CMK (cell line): ENCODE measurements at places on chromosomes 5 and 9.
A peak's percentile ranks its signal among the peaks of the same experiment; 100 is the strongest.

GRCh38 chr5:71893451-71893850 lies 174.4 kb downstream of the CARTPT start:
- DNase-seq = no peak

GRCh38 chr5:109994135-109994534 lies 304.4 kb downstream of the MAN2A1 start:
- DNase-seq = no peak

- DNase-seq = no peak
Observed at GRCh38 chr5:27336817-27337216, 298.4 kb upstream of the CDH9 start.

GRCh38 chr5:53331463-53331862 lies 149.0 kb upstream of the FST start:
- DNase-seq = no peak

- DNase-seq = no peak
Observed at GRCh38 chr5:18314192-18314778, 680.0 kb downstream of the TAF11L14 start.

DNA sequence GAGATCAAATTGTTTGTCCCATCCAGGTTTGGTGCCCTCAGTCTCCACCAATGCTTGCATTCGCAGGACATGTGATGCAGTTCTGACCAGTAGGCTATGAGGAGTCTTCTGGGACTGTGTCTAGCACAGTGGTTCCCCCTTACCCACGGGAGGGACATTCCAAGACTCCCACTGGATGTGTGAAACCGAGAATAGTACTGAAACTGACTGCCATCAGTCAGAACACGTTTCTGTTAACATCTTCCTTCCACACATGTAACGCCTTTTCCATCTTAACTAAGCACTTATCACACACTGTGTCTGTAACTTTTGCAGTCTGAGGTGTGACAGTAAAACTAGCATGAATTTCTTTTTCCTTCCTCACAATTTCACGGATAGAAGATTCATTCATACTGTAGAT lies 74.7 kb downstream of the PTTG1 start:
- no peak for DNase-seq

GRCh38 chr9:136899196-136899595 lies 12.9 kb downstream of the TRAF2 start:
- no peak for DNase-seq

DNA sequence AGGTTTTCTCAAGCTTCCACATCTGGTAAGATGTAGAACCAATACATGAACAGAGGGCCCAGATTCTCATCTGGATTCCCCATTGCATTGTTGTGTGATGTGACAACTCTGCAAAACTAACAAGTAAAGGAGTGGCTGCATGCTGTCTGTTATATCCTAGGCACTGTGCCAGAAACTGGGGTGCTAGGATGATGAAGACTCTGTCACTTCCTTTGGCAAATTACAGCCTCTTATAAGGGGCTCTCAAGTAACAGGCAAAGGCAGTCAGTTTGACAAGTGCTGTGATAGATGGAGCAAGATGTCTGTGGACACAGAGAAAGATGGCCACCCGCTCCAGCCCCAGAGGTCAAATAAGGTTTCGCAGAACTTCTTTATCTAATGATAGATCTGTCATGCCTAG lies 115.7 kb downstream of the PAPPA start:
- DNase-seq = no peak

DNA sequence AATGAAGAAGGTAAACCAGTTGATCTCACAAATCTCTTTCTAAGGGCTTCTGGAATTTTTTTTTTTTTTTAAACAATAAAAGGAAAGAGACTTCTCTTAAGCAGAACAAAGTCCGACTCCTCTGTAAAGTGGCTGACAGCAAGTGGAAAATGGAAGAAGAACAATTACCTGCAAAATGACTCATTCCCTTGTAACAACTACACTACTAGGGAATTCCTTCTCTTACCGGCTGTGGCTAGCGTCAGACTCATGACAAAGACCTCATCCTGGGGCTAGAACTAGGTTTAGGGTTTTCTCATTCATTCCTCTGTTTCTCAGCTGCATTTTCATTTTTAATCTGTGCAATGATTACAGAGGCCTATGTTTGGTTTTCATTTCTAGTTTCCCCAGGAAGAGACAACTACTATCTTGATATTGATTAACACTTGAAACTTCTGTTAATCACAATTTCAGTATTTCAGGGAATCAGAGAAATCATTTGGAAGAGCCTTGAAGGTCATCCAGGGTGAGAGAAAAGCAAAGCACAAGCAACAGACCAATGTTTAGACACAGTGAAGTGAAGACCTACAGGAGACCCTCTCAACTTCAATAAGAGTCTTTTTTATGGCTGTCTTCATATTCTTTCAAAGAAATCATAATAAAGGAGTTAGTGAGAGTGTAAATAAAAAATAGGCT lies 437.9 kb downstream of the RAB3C start:
- no peak for DNase-seq

GRCh38 chr5:131268758-131269370 lies 5.0 kb downstream of the CDC42SE2 start:
- no peak for DNase-seq

- DNase-seq = no peak
Observed at GRCh38 chr9:5375091-5375490, 35.4 kb upstream of the RLN1 start.

DNA sequence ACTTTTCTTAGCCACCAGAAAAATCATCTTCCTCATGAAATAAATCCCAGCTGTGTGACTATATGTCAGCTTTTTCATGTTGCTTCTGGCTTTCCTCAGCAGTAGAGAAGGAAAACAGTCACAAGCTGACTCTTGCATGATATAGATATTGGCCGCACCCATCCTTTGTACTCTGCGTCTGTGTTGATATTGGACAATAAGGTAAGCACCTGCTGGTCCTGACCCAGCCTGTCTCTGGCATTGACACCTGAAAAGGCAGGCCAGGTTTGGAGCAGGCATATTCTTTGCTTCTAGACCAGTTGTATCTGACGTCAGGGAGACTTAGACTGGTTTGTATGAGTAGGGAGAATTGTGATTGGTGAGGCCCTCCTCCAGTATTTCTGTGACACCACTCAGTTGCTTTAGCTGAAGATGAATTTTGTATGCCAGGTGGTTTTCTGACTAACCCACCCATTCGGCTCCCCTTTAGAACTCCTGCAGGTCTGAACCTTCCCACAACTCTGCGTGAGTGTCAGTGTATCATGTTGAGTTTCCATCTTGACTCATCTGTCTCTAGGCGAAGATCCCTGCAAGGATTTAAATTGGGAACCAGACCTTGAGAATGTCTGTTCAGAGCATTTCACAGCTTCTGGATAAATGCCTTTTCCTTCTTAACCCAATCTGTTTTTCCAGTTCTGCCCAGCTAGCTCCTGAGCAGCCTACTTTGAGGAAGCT lies 151.2 kb upstream of the RUSC2 start:
- no peak for DNase-seq

GRCh38 chr5:16713386-16713928 lies 96.7 kb upstream of the RETREG1 start:
- no peak for DNase-seq

- DNase-seq = no peak
Observed at GRCh38 chr5:127757576-127757975, 54.4 kb downstream of the CCDC192 start.

DNA sequence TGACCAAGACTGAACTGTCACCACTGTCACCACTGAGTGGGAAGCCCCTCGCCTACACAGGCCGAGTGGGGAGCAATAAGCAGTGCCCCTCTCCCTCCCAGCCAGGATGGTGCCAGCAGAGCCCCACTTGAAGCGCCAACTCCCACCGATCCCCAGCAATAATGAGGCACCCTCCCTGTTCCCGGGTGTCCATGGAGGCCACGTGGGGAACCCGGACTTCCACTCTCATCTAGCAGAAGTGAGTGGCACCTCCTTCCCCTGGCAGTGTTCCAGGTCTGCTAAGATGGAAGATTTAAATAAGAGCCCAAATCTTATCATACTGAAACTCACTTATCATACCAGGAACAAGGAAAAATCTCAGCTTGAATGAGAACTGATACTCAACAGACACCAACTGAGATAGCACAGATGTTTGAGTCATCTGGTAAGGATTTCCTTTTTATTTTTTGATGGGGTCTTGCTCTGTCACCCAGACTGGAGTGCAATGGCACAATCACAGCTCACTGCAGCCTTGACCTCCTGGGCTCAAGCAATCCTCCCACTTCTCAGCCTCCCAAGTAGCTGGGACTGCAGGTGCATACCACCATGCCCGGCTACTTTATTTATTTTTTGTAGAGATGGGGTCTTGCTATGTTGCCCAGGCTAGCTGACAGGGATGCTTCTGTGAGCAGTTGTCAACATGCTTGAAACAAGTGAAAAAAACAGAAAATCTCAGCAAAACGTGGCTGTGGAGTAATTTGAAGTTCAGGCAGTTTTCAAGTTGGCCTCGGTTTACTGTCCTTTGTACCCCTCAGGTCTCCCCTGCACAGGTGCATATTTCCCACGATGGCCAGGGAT lies 29.6 kb upstream of the ASS1 start:
- no peak for DNase-seq

- DNase-seq = no peak
Observed at GRCh38 chr5:150448952-150449516, 505 bp downstream of the RPS14 start.

DNA sequence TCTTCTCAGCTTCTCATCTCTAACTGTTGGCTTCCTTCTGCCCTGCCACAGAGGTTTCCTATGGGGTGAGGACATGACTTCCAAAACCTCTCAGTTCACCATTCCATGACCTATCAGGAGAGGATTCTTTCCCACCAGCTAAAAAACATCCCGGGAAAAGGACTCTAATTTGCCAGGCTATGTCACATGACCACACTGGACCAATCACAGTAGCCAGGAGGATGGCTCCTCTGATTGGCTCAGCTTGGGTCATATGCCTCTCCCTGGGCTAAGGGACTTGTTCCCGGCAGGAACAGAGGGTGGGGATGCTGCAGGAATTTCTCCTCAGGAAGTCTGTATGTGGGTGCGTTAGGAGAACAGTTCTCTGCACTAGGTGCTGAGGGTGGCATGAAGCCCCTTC lies 40.3 kb upstream of the XPA start:
- peak; percentile 26 for DNase-seq

DNA sequence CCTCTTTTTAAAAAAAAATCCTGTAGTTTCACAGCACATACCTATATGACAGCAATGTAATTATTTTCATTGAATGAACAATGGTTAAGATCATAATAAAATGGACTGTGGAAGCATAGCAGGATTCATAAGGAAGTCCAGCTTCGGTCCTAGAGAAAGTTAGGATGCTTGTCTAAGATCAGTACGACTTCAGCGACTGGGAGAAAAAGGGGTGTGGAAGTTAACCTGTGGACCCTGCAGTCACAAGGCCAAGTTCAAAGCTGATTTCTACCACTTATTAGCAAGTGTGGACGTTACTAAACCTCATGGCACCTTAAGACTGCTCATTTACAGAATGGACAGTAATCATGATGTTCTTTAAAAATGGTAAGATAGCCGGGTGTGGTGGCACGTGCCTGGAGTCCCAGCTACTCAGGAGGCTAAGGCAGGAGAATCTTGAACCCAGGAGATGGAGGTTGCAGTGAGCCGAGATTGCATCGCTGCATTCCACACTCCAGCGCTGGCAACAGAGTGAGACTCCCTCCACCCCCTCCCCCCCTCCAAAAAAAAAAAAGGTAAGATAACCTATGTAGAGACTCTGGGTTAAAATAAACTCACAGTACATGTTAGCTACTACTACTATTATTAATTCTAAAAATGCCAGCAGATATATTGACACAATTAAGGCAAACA lies 71.6 kb upstream of the PCA3 start:
- DNase-seq = no peak

DNA sequence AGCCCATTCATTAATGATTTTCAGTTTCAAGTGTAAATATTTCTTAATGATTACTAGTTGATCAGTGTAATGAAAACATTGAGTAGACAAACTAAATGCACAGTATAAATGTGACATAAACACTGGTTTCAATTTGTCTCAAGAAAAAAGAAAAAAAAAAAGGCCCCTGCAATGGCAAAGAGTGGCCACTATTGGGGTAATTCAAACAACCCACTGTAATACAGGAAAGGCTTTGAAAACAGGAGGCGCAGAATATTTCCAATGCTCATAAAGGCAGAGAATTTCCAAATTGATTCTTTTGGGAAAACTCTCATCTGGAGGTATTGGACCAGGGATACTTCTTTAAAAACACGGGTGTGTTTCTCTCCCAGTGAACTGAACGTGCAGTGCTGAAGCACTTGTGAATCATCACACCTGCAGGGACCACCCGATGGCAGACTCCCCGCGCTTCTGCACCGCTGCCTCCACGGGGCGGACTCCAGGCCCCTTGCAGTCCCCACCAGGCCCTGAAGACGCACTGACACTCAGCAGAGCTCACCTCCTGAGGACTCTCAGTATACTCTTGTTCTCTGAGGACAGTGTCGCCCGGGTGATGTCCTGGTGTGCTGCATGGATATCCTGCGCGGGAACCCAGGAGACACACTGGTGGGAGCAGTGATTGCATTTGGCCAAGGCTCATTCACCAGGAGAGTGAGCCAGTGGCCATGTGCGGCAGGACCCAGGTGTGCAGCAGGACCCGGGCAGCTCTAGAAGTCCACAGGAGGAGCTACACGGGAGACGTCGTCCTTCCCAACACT lies 227.6 kb upstream of the IRX4 start:
- no peak for DNase-seq

GRCh38 chr5:30551618-30552017 lies 641.9 kb upstream of the CDH6 start:
- DNase-seq = no peak

DNA sequence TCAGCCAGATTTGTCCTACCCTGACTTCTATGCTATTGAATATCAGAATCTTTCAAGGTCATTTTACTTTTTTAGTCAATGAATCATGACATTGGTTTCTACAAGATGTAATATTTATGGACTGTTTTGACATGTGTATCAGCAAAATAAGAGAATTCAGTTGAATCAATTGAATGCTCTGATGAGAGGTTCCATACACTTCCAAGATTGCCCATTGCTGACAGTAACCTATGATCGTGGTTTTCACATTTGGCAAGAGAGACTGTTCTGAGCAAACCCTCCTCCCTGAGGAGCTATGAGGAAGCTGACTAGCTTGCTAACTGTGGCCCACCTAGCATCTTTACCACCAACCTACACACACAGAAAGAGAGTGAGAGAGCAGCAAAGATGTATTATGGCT lies 56.7 kb upstream of the FST start:
- no peak for DNase-seq

- DNase-seq = no peak
Observed at GRCh38 chr9:105515811-105516413, 42.0 kb upstream of the FKTN start.

DNA sequence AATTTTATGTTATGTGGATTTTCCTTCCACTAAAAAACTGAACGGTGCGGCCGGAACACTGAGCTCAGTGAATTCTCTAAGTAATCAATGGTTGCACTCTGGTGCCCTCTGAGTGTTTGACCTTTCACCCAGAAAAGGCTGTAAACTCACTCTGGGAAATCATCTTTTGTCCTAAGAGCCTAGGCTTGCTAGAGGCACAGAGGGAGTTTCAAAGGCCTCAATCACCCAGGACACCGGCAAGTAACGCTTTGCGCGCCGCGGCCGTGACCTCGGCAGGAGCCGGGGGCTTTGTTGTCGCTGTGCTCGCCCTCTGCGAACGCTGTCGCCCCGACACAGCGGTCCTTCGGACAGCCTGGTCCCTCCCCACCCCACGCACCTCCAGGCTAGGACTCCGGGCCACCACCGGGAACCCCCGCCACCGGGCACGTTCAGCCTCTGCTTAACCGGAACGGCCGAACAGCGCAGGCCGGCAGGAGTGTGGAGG lies 703 bp downstream of the ISCA1 start:
- DNase-seq = no peak

GRCh38 chr9:81002242-81002641 lies 687.1 kb downstream of the TLE1 start:
- DNase-seq = no peak

- no peak for DNase-seq
Observed at GRCh38 chr5:115758356-115758755, 58.1 kb downstream of the CDO1 start.
